ENCODE measurements at places on chromosomes 7 and 10.

DNA sequence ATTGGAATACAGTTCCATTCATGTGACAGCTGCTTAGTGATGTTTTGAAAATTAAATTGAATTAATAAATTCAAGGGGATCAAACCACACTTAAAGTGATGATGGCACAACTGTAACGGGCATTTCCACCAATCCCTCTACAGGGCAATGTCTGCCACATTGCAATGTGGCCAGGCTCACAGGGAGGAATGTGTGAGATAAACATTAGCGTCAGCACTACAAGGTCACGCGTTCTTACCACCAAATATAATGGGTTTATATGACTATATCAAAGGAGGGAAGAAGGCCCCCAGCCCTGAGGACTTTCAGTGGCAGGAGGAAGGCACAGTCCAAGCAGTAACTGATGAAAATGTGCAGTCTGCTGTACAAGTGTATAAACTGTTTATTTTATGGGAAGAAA, 31.1 kb upstream of the CELF2 start:
- DNase-seq = no peak

DNA sequence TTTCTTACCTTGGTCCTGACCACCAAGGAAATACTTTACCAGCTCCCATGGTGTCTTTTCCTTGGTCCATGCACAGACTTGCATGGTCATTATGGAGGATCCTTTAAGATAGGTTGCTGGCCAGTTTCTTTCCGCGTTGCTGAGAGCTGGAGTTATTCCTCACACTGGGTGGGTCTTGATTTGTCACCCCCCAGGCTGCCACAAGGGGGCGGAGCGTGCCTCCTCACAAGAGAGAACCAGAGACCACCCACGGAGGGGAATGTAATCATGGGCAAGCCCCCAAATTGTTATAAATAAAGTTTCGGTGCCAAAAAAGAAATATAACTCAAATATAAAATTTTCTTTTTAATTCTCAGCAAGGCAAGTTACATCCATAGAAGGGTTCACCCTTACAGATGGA, 10.5 kb upstream of the TRIM24 start:
- DNase-seq = no peak

DNA sequence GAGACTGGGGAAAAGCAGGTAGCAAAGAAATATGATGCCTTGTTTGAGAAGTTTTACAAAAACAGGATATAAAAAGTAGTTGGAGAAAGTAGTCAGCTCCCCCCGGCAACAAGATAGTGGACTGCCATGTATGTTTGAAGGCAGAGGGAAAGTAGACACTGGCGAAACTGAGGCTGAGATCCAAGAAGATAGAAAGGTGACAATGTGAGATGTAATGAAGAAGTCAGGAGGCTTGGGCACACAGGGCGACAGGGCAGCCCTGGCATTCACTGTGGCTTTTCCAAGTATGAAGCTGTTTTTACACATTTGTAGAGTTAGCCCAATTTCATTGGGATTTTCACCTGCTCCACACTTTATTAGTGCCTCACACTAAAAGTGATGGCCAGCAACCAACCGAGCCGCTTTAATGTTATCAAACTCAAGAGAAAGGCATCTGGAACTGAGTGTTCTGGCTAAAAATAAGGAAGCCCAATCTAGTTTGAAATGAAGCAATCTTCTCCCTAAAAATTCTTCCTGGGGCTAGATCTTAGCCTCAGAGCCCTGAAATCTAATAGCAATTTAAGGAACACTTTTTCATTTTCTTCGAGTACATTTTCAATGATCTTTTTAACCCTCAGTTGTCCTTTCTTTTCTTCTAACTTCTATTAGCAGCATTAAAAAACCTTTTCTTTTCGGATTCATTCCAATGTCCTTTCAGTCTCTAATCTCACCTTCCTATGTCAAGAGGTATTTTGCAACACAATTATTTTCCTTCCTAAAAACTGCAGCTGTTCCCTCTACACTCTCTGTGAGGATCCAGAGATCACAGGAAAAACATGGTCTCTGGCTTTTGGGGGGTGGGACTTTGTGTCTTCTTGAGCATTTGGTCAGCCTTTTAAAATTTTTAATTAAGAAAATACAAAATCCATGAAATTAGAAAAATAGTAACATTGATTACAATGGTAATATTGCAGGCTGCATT, 108.0 kb downstream of the RNLS start:
- DNase-seq = no peak

GRCh38 chr10:47452495-47453140, 31.3 kb downstream of the ANXA8 start:
- no peak for DNase-seq

All from HTR-8/SVneo (cell line).